Activated CD4-positive, alpha-beta T cell treated with anti-CD3 and anti-CD28 coated beads, Interleukin-2, amount 50 U/mL, for 24 hours (primary cell): ENCODE measurements at places on chromosomes 6 and 20.

- no peak for DNase-seq
These were observed 104.0 kb downstream of the ARHGAP18 start for GRCh38 chr6:129605967-129606366.

- DNase-seq, result no peak
These were observed 77.8 kb upstream of the FRMD1 start for GRCh38 chr6:168156742-168157265.

- no peak for DNase-seq
These were observed 31.5 kb downstream of the SERPINB1 start for GRCh38 chr6:2810092-2810671.

DNA sequence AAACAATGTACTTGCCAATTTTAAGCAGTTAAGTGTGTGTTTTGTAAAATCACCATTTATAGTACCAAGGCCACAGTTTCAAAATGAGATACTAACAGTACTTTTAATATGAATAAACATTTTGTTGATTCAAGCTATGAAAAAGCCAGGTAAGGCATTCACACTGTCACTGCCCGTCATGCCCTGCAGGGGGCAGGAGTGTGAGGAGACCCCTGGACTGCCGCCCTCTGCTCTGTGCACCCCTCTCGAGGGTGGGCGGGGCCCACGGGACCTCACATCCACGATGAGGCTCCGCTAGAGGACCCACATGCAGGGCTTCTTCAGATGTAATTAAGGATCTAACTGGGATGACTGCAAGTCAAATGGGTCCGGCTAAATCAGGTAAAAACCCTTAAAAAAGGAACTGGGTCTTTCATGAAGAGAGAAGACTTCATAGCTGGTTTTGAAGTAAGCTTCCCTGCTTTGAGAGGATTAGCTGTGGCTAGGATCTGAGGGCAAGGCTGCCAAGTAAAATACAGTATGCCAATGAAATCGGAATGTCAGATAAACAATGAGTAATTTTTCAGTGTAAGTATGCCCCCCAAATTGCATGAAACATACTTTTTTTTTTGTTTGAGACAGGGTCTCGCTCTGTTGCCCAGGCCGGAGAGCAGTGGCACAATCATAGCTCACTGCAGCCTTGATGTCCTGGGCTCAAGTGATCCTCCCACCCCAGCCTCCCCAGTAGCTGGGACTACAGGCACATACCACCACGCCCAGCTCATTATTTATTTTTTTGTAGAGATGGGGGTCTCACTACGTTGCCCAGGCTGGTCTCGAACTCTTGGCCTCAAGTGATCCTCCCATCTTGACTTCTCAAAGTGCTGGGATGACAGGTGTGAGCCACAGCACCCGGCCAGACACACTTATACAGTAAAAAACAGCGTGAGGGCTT lies 18.7 kb downstream of the DIDO1 start:
- DNase-seq, result no peak

DNA sequence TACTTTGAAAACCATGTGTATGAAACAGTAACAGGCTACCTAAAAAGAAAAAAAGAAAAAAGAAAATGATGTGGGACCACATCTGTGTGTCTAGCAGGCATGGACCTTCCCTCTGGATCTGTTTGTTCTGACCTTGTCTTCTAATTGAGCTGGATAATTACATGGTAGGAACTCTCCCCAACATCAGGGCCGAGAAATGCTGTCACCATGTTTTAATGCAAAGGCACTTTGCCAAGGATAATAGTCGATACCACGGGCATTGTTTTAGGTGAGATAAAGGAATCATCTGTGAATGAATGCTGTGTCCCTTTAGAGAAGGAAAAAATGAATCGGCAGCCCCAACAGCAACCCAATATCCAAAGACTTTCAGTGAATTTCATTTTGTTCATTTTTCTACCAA lies 149.1 kb downstream of the ZDHHC14 start:
- no peak for DNase-seq

DNA sequence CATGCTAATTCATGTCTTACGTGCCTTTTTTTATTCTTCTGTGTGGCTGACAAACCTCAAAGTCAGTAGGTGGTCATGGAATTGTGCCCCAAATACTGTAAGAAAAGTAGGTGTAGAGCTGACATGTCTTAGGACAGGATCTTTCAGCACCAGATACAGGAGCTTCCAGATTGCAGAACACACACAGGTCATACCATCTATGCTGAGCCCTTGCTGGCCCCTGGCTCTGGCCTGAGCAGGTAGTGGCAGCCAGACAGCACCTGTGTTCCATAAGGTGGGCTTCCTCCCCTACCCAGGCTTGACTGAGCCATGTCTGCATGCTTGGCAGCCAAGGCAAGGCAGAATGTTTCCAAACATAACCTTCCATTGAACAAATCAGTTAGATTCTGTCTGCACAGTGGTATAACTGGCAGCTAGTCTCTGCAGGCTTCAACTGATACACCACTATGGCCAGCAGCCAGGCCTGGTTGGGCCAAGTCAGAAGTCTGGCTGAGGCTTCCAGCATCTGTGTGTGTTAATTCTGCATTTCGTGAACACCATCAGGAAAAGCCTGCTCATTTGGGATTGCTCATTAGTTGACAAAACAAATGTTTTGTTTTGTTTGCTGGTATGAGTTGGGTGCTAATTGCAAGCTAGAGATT lies 366.5 kb downstream of the FOXA2 start:
- DNase-seq, result no peak

- no peak for DNase-seq
These were observed 33.9 kb upstream of the MRGBP start for GRCh38 chr20:62762376-62762775.

GRCh38 chr6:449057-449430 lies 57.5 kb downstream of the IRF4 start:
- no peak for DNase-seq

DNA sequence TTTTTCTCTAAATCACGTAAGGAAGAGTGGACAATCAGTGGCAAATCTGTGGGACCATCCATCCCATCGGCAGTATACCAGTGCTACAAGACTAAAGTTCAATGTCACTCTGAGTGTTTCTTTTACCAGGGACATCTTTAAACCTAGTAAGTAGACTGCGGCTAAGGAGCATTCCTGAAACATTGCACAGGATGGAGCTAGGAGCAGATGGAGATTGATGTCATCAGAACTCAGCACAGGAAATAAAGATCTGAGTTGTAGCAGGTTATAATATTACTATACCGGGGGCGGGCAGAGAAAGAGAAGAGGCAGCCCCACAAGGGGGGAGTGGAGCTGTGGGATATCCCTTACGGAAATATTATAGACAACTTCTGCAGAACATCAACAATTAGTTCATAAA lies 162.1 kb downstream of the MTFR2 start:
- no peak for DNase-seq

DNA sequence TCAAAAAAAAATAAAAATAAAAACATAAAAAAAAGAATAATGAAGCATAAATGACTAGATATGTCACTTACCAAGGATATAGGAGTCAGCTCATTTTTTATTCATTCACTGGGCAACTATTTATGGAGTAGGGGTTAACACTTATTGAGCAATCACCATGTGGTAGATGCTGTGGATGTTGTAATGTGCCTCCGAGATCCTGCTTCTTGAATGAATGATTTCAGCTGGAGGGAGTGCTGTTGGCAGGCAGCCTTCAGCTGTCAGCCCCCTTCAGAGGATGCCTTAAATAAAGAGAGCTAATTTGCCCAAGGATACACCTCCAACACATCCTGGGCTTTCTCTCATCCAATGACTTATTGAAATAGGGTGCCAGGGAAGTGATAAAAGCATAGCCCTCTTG lies 229.5 kb upstream of the DTNBP1 start:
- DNase-seq, result no peak

DNA sequence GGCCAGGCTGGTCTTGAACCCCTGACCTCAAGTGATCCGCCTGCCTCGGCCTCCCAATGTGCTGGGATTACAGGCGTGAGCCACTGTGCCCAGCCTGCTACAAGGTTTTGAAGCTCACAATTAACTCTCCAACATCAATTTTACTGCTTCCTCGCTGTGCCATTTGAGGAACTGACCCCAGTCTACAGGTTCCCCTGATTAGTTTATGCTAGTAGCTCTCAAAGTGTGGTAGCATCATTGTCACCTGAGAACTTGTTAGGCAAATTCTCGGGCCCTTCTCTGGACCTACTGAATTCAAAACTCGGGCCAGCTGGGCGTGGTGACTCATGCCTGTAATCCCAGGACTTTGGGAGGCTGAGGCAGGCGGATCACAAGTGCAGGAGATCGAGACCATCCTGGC lies 49.4 kb downstream of the MCUR1 start:
- DNase-seq, result no peak

DNA sequence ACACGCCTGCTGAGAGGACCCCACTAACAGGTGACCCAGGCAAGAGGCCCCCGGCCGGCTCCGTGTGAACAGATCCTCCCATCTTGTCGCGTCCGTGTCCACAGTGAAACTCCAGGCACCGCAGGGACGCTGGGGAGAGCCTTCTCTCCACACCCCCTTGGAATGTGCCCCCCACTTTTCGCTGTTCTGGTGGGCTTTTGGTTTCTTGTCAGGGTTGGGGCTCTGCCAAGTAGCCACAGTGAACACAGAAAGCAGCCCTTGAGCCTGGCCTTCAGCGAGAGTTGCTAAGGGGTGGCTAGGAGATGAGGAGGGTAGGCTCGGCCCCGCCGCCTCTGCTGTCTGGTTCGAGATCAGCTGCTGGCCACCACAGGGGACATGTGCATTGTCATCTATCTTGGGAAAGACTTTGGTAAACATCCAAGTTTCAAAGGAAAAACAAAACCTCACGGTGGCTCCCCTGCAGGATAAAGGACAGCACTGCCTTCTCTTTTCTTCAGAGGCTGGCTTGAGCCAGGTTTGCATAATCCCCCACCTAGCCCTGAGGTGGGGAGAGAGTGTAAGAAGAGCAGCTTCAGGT lies 22.7 kb downstream of the SYNDIG1 start:
- no peak for DNase-seq

- no peak for DNase-seq
These were observed 11.2 kb downstream of the OGFRL1 start for GRCh38 chr6:71299541-71300470.

DNA sequence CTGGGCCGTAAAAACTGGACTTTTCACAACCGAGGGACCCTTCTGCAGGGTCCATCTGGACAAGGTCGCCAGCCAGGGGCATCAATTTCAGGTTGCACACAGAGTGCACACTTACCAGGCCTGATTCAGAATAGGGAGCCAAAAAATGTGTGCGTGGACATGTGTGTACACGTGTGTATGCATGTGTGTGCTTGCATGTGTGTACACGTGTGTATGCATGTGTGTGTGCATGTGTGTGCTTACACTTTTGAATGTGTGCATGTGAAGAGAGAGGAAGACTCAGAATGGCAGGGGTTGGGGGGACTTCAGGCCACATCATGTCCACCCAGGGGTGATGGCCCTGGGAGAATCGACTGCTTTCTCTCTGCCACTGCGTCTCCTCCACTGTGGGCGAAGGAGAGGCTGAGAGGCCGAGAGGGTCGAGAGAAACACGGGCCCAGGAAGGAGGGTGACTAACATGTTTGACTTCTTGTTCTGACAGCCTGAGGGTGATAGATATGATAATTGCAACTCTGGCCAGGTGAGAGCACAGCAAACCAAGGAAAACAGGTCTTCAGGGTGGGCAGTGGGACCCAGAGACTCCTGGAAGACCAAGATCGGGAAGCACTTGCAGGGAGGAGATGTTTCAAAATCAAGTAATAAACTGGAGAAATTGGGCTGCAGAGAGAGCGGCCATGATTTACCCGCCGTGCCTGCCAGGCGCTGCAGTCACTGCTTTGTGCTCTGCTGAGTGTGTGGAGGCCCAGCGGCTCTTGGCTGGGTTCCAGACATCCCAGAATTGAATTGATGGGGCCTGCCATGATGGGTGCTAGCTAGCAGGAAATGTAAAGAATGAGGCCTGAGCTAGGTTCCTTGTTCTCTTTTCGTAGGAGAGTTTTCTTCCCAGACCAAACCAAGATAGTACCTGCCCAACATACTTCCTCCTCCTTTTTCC lies 310.8 kb downstream of the QKI start:
- no peak for DNase-seq

DNA sequence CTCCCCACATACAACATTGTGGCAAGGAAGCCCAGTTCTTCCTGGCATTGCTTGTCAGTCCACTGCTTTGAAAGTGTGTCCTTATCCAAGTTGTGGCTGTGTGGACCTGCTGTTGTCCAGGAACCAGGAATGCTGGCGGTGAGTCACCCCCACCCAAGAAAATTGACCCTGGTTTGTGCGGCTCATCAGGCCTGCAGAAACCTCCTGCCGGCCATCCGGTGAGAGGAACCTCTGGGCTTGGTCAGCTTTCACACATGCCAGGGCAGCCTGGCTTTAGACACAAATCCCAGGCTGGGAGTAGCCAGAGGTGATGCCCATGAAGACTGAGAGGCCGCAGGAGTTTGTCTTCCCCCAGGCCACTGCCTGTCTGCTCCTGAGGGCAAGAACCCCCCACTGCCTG lies 223.6 kb downstream of the TTLL2 start:
- DNase-seq, result no peak

DNA sequence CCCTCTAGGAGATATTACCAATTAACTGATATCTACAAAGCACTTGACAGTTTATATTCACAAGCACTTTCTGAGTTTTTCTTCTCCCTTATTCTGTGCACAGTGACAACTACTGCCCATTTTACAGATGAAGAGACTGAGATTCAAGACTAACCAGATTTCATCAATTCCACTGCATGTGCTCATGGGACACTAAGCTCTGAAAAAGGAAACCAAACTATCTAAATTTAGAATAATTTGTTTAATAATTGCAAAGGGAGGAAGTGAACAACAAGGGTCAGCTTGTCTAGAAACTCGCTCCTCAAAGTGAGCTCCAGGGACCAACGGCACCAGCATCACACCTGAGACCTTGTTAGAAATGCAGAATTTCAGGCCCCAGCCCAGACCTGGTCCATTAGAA lies 50.8 kb upstream of the MYLIP start:
- no peak for DNase-seq

DNA sequence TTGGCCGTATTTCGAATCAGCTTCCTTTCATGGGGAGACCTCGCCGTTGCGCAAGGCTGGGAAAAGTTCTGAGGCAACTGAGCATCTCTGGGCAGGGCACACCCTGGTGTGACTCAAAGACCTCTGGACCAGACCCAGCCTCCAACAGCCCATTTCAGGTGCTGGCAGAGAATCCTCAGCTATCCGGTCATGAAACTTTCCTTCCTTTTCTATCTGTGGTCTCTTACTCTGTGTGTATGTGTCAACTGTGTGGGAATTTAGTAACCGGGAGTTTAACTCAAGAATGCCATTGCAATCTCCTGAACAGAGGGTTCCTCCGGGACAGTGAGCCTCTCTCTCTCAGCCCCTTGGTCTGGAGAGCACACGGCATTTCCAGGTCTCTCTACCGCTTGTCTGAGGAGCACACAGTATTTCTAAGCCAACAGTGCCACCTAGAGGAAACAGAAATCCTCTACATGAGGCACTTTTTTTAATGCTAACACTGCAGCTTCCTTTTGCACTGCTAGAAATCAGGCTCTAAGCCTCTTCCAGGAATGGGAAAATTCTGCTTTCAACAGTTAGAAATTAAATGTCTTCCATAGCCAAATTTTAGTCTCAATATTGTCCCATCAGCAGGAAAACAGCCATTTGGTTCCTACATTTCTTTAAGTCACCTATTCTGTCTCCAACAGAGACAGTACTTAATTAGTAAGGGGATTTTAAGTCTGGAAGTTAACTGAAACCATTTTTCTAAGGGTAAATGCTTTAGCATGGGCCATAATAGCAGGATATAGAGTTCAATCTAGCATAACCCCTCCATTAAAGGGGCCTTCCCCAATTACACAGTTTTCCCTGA lies 32.7 kb downstream of the PLN start:
- no peak for DNase-seq
